ENCODE measurements at places on chromosomes 4 and X.

DNA sequence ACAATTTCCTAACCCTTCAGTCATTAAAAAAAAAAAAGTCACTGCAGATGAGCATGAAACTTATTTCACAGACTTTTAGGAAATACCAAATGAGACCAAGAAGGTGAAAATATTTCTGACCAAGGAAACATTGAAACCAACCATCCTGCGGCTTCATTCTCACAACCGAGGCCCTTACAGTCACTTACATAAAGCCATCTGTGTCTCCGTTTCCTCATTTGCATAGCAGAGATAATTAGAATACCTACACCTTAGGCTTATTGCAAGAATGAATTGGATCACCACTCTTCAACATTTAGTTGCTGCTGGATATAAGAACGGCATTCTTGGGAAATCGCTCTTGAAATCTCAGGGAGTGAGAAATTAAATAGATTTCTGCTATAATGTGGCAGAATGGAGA, 356.2 kb downstream of the HS3ST1 start:
- no peak for DNase-seq

GRCh38 chr4:143531380-143531779, 17.9 kb downstream of the SMARCA5 start:
- DNase-seq, result no peak

DNA sequence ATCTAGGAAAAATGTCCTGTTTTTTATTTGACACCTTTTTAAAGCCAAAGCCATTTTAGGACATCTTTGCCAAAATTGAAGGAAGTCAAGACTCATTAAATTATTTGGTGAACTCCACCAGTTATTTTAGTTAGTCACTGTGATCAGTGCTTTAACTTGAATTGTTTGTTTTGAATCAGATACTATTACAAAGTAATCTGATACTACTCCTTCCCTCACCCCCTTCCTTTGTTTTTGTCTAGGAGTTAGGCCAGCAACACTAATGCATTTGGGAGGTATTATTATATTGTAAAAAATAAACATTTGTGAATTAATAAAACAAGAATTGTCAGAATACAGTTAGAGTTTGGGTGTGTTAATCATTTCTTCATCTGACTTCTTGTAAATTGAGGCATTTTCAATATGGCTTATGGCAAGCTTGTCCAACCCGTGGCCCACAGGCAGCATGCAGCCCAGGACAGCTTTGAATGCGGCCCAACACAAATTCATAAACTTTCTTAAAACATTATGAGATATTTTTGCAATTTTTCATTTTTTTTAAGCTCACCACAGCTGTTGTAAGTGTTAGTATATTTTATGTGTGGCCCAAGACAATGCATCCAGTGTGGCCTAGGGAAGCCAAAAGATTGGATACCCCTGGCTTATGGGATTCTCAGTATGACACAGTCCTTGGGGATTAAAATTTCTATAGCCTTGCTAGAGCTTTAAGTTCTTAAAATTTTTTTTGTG, 182.2 kb downstream of the BMPR1B start:
- peak; percentile 18 for DNase-seq

- no peak for DNase-seq
These were observed 153.7 kb downstream of the RTL9 start for GRCh38 chrX:110512341-110512740.

GRCh38 chr4:70935038-70935695, 33.0 kb downstream of the MOB1B start:
- DNase-seq, result no peak

GRCh38 chr4:22508376-22508775, 7.5 kb downstream of the ADGRA3 start:
- DNase-seq, result no peak

- peak; percentile 80 for DNase-seq
These were observed 50.3 kb downstream of the MAML3 start for GRCh38 chr4:140103676-140104075.

DNA sequence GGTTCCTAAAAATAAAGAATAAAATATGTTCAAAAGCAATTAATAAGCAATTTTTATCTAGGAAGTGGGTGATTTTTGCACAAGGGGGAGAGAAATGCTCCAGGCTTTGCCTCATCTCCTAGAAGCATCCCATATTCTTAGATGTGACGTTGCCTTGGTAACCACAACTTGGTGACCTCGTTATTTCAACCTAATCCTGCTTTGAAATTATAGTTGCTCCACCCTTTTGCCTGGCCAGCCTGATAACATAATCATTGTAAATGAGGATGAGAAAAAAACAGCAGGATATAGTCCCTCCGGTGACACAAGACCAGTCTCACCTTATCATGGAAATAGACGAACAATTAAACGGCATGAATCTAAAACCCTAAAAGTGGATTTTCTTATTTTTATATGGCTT, 194.4 kb downstream of the QDPR start:
- DNase-seq, result no peak

- no peak for DNase-seq
These were observed 134.7 kb downstream of the KLF8 start for GRCh38 chrX:56366901-56367300.

DNA sequence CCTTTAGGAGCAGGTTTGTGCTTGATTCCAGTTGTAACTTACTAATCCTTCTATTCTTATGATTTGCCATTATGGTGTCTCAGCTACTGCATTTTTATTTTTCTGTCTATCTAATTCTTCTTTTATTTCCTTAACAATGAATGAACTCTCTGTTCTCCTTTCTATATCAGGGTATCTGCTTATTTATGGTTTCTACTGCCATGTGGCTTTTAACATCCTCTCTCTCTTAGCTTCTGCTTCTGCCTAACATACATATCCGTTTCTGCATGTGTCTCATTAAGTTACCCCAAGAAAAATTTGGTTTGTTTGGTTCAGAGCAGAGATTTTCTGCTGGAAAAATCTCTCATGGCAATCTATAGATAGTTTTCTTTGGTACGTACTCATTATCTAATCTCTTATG, 614.4 kb downstream of the RPA4 start:
- DNase-seq, result no peak

DNA sequence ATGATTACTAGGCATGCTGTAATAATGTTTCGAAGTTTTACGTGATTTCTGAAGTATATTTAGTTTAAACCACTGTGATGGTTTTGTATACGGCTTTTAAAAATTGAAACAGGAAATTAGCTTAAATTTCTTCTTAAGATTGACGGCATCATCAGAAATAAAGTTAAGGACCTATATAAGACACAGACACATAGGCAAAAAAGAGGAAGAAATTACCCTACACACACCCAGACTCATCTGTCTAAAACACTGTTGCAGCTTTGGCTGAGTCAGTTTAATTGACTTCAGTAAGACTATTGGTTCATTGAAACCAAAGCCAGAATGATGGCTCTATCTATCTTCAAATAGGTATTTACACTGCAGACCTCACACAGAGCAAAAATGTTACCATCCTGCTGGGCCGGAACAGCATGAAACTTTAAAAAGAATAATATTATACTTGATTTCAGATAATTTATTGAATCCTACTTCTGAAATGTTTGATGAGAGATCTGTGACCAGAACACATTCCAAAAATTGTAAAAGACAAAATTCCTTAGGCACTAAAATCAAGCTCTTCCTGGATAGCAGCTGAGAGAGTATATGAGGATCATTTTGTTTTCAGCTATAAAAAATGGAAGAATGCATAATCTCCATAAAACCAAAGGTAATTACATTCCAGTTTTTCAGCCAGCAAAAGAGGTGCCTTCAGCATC, 4.5 kb downstream of the HHIP start:
- DNase-seq, result no peak

DNA sequence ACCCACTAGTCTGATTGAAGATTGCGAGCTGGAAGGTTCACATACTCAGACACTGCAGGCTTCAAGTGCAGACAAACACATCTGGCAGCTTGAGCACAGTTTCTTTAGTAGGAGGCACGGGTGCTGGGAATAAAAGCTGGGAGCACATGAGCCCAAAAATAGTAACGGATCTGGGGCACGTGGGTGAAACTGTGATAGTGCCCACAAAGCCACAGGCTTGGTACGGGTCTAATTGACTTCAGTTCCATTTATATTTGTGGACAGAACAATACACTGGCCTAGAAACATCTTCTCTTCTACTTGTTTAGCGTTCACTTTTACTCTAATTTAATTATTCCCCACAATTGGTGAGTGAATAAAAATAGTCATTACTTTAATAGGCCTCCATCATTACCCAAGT, 2370.7 kb downstream of the PCDH7 start:
- no peak for DNase-seq

GRCh38 chr4:182862141-182862875, 54.9 kb downstream of the DCTD start:
- no peak for DNase-seq

DNA sequence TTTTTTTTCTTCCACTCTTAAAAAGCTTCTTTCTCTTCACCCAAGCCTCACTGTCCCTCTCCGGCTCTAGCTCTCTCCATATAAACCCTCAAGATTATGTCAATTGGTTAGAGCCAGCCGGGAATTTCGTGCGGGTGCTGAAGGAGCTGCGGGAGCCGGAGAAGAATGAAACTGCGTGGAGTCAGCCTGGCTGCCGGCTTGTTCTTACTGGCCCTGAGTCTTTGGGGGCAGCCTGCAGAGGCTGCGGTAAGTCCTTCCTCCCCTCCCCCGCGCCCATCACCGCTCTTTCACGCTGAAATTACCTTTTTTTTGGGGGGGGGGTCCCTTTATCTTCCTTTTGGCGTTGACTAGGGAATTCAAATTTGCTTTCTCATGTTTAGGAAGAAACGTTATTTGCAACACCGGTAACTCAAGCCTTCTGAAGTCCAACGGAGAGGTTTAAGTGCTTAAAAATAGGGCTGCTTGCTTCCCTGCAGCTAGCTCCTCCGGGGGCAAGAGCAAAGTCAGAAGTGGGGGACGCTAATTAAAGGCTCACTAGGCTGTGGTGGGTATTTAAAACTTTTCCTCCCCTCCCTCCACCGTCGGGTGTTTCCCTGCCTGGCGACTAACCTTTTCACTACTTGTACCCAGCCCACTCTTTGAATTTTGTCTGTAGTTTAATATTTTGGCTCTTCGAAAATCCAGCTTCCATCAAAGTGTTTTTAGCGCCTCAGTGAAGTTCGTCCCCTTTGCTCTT, 491 bp downstream of the COL4A5 start:
- peak; percentile 26 for DNase-seq

DNA sequence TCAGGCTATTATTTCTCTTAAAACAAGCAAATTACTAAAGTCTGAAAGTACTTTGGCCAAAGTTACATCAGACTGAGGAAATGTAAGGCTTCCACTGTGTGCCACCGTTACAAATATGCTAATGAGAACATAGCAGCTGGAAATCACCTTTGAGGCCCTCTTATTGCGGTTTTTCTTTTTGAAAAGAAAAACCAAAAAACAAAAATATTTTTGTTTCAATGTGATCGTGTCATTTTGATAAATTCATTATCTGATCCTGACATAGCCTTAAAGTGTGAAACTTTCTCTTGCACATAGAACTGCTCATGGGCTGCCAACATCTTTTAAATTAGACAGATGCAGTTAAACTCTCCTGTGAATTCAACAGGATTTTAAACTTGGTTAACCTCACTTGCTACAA, 2.8 kb upstream of the TIFA start:
- no peak for DNase-seq

GRCh38 chr4:173405840-173406606, 7.1 kb upstream of the SCRG1 start:
- DNase-seq, result no peak

- no peak for DNase-seq
These were observed 257.8 kb downstream of the CAMK2D start for GRCh38 chr4:113503691-113504090.

DNA sequence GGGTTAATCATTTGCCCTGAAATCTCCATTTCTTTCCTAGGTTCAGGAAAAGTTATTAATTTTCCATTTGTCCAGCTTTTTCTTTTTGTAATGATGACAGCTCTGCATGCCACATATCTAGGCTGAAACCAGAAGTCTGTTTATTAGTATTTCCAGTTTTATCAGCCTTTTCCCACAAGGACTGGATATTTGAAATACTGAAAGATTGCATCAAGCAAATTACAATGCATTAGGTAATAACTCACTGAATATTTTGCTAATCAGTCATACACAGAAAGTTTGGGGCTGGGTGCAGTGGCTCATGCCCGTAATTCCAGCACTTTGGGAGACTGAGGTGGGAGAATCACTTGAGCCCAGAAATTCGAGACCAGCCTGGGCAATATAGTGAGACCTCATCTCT, 21.5 kb downstream of the SLC9A7 start:
- peak; percentile 79 for DNase-seq

GRCh38 chrX:40531056-40531826, 49.5 kb upstream of the ATP6AP2 start:
- no peak for DNase-seq

DNA sequence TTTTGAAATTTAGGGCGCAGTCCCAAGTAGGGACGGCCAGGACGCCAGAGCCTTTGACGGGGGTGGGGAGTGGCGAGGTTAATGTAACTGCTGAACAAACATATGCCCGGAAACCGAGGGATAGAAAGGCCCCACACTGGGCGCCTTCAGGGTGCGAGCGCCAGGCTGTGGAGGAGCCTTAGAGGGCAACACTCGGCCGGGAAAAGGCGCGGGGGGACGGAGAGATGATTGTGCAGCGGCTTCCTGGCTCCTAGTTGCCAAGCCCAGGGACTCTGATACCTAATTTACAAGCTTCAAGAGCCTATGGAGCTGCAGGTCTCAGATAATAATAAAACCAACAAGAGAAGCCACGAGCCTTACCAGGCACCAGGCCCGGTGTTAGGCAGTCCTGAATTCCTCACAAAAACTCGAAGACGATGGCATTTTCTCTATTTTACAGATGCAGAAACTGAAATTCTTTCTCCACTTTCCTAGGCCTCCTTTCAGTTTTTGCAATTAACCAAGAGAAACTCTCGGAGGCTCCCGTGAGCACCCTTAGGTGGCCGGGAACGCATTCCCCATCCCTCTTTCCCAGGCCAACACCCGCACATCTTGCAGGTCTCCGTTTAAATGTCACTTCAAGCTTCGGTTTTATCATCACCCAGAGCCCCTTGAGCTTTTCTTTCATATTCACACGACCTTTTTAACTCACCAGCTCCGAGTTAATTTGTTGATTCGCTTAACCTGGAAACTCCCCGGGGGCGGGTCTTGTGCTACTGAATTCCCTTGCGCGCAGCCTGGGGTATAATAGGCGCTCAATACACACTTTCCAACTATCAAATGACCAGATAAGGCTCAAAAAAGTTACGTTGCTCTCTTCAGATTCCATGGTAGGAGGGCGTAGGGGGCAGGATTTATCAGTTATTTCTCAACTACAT, 6.4 kb upstream of the GSX2 start:
- no peak for DNase-seq

GRCh38 chr4:94285666-94286065, 57.0 kb downstream of the HPGDS start:
- no peak for DNase-seq

DNA sequence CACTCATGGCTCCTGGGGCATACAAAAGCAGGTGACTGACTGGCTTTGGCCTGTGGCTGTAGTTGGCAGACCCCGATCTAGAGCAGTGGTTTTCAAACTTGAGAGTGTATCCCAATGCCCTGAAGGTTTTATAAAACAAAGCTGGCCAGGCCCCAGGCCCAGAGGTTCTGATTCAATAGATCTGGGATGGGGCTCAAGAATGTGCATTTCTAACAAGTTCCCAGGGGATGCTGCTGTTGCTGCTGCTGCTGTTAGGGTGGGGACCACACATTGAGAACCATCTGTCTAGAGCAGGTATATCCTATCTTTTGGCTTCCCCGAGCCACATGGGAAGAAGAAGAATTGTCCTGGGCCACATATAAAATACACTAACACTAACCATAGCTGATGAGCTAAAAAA, 7.3 kb downstream of the AIFM1 start:
- DNase-seq, result no peak

Measured in fibroblast of skin of right biceps (primary cell).